ENCODE measurements at places on chromosomes 16 and 17. TPM values are rescaled to one million over a fixed set of nuclear protein-coding genes. Genes with fewer than 3 reads are reported as not detected.

The MYH11 gene
- not detected for total RNA-seq

The MRC2 gene
- 0.61 TPM for total RNA-seq

The CDH11 gene
- not detected for total RNA-seq

The ACSM5 gene
- not detected for total RNA-seq

The ZMYND15 gene
- total RNA-seq = not detected

The EPOP gene
- total RNA-seq = 20.1 TPM

The PDP2 gene
- 29.2 TPM for total RNA-seq

- H3K27ac ChIP-seq = no peak overlapping the region
- no peaks in the 10 kb centered on the region for H3K27me3 ChIP-seq
- H3K36me3 ChIP-seq = no peaks in the 10 kb centered on the region
- no peak overlapping the region for H3K4me3 ChIP-seq
- H3K4me1 ChIP-seq = no peaks in the 10 kb centered on the region
- no peak for DNase-seq
These were observed 292.0 kb upstream of the CDH11 start for GRCh38 chr16:65413861-65414260.

- H3K4me1 ChIP-seq = peaks cover 9% of the 10 kb centered on the region
- H3K27me3 ChIP-seq = peaks cover 10% of the 10 kb centered on the region
- no peak overlapping the region for H3K4me3 ChIP-seq
- DNase-seq = no peak
These were observed 21.6 kb upstream of the ATP2A3 start for GRCh38 chr17:3985846-3986245.

- H3K4me3 ChIP-seq = no peak overlapping the region
- H3K36me3 ChIP-seq = no peaks in the 10 kb centered on the region
- no peak overlapping the region for H3K27ac ChIP-seq
- H3K4me1 ChIP-seq = no peaks in the 10 kb centered on the region
- DNase-seq = no peak
- H3K27me3 ChIP-seq = no peaks in the 10 kb centered on the region
These were observed 32.5 kb upstream of the CRISPLD2 start for GRCh38 chr16:84787263-84787622.

- no peak overlapping the region for H3K4me3 ChIP-seq
- H3K36me3 ChIP-seq = no peaks in the 10 kb centered on the region
- H3K27ac ChIP-seq = no peak overlapping the region
- H3K27me3 ChIP-seq = no peaks in the 10 kb centered on the region
- no peaks in the 10 kb centered on the region for H3K4me1 ChIP-seq
- DNase-seq = no peak
These were observed 30.3 kb upstream of the RCVRN start for GRCh38 chr17:9935408-9935807.

DNA sequence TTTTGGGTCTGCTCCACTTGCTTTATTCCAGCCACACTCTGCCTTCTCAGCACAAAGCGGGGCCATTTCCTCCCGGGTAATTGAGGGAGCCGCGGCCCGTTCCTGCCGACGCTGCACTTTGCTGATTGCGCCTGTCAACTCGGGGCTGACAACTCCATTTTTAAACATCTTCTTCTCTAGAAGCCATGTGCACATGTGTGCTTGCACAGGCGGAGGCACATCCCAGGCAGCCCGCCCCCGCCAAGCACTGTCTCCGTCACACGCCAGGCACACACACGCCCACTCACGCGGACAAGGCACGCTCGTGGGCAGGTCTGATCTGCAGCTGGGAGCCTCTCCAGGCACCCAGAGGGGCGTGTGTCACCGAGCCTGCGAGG is 63.2 kb downstream of the ENGASE start:
- no peak overlapping the region for H3K4me3 ChIP-seq
- no peak overlapping the region for H3K27ac ChIP-seq
- H3K4me1 ChIP-seq = no peaks in the 10 kb centered on the region
- H3K27me3 ChIP-seq = peaks cover 3% of the 10 kb centered on the region
- no peaks in the 10 kb centered on the region for H3K36me3 ChIP-seq

GRCh38 chr17:44223541-44224071 is 4.1 kb upstream of the UBTF start:
- H3K4me3 ChIP-seq = no peak overlapping the region
- H3K27ac ChIP-seq = no peak overlapping the region
- DNase-seq = no peak
- H3K27me3 ChIP-seq = no peaks in the 10 kb centered on the region
- H3K4me1 ChIP-seq = peaks cover 8% of the 10 kb centered on the region

DNA sequence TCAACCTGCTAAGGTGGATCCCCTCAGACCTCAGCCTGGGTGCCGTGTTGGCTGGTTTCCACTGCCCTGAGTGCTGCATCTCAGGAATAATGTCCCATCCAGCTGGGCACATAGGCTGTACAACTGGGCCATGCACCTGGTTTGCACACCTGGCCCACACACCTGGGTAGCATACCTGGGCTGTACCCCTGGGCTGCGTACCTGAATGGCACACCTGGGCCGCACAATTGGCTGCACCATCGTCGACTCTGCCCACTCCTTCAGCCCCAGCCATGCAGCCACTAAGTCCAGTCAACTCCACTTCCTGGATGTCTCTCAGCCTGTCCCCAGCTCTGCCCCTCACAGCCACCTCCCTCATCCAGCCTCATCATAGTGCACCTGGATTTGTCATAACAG is 7.9 kb downstream of the SLC5A10 start:
- no peak overlapping the region for H3K27ac ChIP-seq
- no peak for DNase-seq
- H3K27me3 ChIP-seq = no peaks in the 10 kb centered on the region
- no peak overlapping the region for H3K4me3 ChIP-seq
- H3K36me3 ChIP-seq = no peaks in the 10 kb centered on the region
- peaks cover 15% of the 10 kb centered on the region for H3K4me1 ChIP-seq

- H3K4me1 ChIP-seq = no peaks in the 10 kb centered on the region
- DNase-seq = no peak
- H3K27me3 ChIP-seq = no peaks in the 10 kb centered on the region
- H3K4me3 ChIP-seq = no peak overlapping the region
- H3K27ac ChIP-seq = no peak overlapping the region
These were observed 1245.8 kb downstream of the CDH11 start for GRCh38 chr16:63876103-63876502.

DNA sequence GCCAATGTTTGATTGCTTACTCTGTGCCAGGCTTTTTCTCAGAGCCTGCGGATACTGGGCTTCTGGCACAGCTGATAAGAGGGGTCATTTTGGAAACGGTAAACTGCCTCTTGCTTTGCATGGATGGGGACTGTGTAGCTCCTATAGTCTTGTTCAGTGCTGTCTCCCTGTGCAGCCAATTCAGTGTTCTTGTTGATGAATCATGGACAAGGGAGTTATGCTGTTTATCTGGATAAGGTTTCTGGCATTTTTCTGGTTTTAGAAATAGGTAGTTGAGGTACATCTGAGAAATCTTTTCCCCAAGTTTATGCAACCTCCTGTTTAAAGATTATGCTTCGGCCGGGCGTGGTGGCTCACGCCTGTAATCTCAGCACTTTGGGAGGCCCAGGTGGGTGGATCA is 16.7 kb upstream of the TANGO6 start:
- DNase-seq = no peak
- H3K27me3 ChIP-seq = peaks cover 9% of the 10 kb centered on the region
- H3K27ac ChIP-seq = no peak overlapping the region

- DNase-seq = no peak
- H3K4me1 ChIP-seq = peaks cover 4% of the 10 kb centered on the region
These were observed 4.0 kb upstream of the PERCC1 start for GRCh38 chr16:1426734-1427471.

GRCh38 chr17:1898332-1898731 is 68.5 kb downstream of the RPA1 start:
- H3K36me3 ChIP-seq = peaks cover 39% of the 10 kb centered on the region
- H3K4me1 ChIP-seq = peaks cover 6% of the 10 kb centered on the region
- H3K27ac ChIP-seq = no peak overlapping the region

GRCh38 chr17:39199820-39200069 is 338 bp upstream of the RPL19 start:
- DNase-seq = peak; percentile 95
- H3K36me3 ChIP-seq = peaks cover 38% of the 10 kb centered on the region
- no peaks in the 10 kb centered on the region for H3K27me3 ChIP-seq
- H3K27ac ChIP-seq = peak overlapping the region; percentile 99

DNA sequence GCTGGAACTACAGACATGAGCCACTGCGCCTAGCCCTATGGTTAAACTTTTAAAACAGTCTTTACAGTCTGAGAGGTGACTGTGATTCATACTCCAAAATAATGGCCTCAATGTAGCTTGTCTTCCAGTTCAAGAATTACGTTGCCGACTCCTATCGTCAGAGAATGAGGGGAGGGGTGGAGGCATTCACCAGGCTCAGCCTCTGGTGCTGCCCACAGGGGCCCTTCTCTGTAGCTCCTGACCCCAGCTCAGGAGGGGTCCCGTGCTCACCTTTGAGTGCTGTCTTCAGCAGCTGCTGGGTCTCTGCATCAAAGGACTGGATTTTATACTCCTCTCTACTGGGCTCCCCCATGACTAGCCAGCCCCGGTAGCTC is 1.2 kb downstream of the MIF4GD start:
- peaks cover 15% of the 10 kb centered on the region for H3K36me3 ChIP-seq
- H3K27ac ChIP-seq = peak overlapping the region; percentile 87
- no peak for DNase-seq
- peak overlapping the region; percentile 84 for H3K4me3 ChIP-seq

- H3K27me3 ChIP-seq = no peaks in the 10 kb centered on the region
- no peak for DNase-seq
- H3K27ac ChIP-seq = no peak overlapping the region
- no peak overlapping the region for H3K4me3 ChIP-seq
These were observed 142.8 kb downstream of the PRKCA start for GRCh38 chr17:66445229-66445628.
